Cardiac fibroblast (primary cell): ENCODE measurements at places on chromosomes 3 and 15.

DNA sequence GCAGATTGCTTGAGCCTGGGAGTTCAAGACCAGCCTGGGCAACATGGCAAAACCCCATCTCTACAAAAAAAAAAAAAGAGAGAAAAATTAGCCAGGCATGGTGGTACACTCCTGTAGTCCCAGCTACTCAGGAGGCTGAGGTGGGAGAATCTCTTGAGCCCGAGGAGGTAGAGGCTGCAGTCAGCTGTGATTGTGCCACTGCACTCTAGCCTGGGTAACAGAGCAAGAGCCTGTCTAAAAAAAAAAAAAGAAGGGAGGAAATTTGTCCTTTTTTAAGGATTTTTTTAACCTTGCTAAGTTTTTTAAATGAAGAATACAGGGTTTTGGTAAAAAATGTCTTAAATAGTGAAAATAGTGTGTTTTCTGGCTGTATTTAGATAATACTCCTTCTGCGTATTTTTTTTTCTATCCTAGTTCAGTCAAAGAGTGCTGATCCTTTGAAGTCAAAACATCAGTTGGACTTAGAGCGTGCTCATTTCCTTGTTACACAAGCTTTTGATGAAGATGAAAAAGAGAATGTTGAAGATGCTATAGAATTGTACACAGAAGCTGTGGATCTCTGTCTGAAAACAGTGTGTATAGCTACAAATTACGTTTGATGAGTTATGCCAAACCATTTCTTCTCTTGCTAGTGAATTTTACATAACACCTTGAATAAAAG, 11.1 kb downstream of the CAPN7 start:
- no peak for DNase-seq

GRCh38 chr3:183594636-183595035, 39.1 kb upstream of the KLHL6 start:
- DNase-seq = no peak

- DNase-seq = no peak
These were observed 16.6 kb upstream of the AEN start for GRCh38 chr15:88604381-88605188.

DNA sequence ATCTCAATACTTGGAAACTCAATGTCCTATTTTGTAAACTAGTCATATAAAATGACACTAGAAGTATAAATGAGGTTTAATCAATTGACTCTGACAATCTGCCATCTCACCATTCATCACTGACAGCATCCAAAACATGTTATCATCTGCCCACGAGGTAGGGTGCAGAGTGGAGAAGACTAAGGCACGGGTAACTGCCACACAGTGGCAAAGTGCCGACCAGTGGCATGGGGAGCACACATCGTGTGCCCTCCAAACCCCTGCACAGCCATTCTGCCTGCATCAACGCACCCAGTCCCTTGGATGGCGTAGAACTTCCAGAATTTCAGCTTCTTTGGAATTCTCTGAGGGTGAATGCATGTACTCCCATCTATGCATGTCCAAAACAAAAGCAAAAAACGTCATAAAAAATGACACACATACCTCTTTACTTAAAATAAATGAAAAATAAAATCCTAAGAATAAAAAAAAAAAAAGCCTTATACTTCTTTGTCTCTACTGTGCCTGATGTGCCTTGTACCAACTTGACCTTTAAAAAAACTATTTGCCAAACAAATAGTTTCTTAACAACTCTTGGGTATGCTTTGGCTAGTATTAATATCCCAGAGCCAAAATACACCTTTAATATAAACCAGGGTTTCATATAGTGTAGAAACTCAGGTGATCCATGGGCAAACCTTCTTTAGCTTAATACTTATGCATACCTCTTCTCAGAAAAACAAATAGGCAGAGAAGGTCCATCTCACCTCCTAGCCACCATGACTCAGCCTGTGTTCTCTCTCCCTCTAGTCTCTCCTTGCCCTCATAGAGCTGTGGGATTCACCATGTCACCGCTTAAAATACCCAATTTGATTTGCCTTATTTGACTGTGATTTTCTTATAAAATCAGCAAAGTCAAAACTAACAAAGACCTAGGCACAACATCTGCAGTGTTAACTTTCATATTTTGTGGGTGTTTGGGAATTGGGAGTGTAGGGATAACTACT, 12.7 kb downstream of the CPOX start:
- no peak for DNase-seq

DNA sequence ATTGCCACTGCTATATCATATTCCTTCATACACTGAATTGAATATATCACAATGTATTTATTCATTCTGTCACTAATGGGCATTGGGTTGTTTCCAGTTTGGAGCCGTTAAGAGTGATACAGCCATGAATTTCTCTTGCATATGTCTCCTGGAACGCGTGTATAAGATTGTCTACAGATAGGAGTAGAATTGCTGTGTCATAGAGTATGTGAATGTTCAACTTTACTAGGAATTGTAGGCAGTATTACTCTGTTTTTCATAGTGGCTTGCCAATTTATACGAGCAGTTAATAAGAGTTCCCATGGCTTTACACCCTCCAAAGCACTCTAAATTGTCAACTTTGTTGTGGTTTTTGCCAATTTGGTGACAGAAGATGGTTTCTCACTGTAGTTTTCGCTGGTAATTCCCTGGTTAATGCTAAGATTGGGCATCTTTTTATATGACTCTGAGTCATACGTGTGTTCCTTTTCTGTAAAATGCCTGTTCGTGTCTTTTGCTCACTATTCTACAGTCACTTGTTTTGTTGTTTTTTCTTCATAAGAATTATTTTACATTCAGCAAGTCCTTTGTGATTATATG, 136.1 kb upstream of the LIPC start:
- no peak for DNase-seq

GRCh38 chr15:62975515-62975914, 67.0 kb upstream of the TPM1 start:
- DNase-seq = no peak

DNA sequence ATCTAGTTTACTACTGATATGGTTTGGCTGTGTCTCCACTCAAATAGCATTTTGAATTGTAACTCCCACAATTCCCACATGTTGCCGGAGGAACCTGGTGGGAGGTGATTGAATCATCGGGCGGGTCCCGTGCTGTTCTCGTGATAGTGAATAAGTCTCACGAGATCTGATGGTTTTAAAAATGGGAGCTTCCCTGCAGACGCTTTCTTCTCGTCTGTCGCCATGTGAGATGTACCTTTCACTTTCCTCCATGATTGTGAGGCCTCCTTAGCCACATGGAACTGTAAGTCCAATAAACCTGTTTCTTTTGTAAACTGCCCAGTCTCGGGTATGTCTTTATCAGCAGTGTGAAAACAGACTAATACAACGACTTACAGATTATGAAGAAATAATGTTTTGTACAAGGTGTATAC, 35.6 kb upstream of the PYDC2 start:
- no peak for DNase-seq

DNA sequence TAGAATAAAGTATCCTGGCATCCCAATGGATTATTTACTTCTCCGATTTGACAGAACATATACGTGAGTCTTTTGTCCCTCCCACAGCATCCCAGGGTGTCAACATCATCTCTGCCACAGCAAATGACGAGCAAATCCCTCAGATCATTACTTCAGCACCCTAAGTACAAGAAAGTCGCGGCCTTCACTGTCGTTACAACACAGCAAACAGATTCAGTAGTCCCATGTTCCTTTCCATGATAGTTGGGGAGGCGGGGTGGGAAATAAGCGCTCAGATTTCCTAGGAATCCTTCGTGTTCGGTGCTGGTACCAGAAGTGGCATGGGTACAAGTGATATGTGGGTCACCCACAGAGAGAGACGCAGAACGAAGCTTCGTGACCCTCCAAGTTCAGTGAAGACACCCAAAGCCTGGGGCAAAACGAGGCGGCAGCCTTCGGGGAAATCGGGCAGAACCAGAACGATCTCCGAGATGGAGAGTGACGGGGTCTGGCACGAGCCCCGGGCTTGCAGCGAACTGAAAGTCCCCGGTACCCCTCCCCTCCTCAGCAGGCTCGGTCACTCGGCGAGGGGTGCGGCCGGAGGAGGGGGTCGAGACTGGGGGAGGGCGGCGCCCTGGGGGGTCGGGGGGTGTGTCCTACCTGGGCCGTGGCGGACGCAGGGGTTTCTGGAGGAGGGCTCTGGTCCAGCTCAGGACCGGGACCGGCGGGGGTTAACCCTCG, 619 bp downstream of the TTBK2 start:
- DNase-seq = peak; percentile 50

DNA sequence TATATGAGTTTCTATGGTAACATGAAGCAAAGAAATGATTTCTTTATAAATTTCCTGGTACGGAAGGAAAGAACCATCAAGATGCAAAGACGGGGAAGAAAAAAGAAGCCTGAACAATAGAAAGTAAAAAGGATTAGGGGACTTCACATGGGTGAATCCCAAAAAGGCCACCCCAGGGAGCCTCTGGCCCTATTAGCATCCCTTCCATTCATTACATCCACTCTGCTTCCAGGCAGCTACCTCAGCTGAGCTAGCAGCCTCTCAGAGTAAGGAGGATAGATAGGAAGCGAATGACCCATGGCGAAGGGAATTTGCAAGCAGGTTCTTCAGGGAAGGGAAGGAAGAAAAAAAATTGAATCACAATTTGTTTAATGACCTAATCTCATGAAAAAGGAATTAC, 81.6 kb downstream of the GABRB3 start:
- no peak for DNase-seq

- DNase-seq = no peak
These were observed 108.6 kb downstream of the AKAP13 start for GRCh38 chr15:85488997-85489396.

- DNase-seq = no peak
These were observed 8.9 kb downstream of the CMTM6 start for GRCh38 chr3:32493437-32494414.

DNA sequence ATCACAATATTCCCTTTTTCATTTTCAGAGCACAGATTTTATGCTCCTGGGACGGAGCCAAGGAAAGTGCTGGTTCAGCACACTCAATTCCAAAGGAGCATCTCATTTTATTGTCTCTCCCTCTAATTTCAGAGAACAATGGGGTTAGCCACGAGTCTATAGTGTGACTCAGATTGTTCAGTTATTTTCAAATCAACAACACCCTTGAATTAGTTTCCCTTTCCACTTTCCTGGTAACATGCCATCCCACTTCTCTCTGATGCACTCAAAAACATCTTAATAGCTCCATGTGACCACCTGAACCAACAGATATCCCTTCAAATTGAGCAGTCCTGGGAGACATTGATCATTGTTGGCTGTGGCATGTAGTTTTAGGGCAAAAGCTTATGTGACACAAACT, 389.7 kb upstream of the MDFIC2 start:
- no peak for DNase-seq

DNA sequence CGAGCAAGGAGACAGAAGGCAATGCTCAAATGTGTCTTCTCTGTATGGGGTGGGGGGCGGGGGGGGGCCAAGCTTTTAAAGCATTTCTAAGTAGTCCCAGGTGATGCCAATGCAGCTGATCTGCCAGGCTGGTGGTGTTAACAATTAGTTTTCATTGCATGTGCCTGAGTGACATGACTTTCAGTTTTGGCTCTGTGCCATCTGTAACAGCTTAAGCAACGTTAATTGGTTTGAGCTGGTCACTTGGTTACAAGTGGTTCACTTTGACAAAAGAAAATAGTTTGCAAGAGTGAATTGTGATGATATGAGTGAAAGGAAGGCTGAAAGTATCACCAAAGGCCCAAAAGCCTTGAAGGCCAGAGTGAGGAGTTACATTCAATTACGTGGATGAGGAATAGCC, 26.4 kb upstream of the LRIG1 start:
- no peak for DNase-seq

DNA sequence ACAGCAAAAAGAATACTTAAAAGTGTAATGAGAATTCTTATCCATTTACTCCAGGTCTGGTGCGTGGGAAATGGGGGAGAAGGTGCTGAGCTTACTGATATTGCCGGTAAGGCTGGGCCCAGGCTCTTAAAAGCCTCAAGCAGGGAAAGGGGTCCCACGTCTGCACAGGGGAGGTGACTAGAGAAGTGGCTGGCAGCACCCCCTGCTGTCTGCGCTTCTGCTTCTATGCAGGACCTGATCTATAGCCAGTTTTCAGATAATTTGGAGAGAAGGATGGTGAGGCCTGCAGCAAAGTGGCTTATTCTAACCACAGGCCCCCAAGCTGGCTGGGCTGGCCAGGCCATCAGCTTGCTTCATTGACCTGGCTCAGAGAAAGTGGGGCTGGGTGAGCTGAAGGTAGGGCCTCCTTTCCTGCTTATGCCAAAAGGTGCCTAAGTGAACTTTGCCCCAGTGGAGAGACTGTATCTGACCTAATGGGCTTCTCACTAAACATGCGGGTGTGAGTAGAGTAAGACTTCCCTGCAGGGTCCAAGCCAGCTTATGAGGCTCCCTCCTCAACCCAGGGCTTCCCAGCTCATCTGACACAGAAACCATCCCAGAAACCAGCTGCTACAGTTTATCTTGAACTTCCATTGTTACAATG, 30.9 kb upstream of the ATP1B3 start:
- no peak for DNase-seq

GRCh38 chr15:33872416-33873106, 95.7 kb upstream of the CHRM5 start:
- DNase-seq = peak; percentile 40

DNA sequence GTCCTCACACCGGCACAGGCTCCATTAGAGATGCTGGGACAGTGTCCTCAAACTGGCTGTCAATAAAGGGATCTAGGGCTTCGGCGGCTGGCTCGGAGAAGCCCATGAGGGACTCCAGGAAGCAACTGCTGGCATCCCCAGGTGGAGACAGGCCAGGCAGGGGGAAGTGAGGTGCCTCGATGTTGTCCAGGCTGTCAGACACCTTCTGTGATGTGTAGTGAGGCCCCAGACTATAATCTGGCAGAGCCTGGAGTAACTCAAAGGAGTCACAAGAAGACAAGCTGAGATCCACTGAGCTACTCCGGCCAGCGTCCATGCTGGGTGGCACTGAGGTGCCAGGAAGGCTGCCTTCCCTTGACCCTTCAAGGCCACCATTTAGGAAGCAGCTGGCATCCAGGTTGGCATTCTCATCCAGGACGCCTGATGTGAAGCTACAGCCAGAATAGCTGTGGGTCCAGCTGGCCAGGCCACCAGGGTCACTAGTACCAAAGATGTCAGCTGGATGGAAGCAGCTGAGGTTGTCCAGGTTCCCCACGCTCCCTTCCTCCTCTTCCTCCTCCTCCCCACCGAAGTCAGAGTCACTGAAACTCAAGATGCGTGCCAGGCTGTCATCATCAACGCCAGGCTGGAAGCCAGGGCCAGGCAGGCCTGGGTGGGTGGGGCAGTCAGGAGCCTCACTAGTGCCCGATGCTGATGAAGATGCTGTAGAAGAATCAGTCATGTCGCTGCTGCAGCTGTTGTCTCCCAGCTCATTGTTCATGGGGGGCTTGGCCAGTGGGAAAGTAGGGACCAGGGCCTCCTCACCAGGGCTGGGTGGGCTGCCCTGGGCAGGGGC, 10.1 kb downstream of the CSRNP1 start:
- DNase-seq = no peak

DNA sequence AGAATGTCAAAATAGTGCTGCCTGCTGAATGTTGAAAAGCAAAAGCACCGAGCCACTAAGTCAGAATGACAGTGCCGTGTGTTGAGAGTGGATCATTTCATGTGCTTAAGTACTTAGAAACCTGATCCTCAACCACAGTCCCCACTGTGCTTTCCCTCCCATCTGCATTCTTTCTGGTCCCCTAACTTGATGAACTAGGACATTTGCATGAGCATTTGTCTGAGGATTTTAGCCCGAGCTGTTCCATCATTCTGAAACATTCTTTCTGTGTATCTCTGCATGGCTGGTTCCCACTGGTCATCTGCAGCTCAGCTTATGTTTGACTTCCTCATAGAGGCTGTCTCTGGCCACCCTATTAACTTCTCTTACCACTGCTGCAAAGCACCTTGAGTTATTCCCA, 42.0 kb downstream of the SST start:
- DNase-seq = no peak

- peak; percentile 89 for DNase-seq
These were observed 43.6 kb downstream of the RLBP1 start for GRCh38 chr15:89177633-89178306.
